Cerebellar nuclear complex (tissue), 1 donor: ENCODE measurements at places on chromosomes 13 and 19.

DNA sequence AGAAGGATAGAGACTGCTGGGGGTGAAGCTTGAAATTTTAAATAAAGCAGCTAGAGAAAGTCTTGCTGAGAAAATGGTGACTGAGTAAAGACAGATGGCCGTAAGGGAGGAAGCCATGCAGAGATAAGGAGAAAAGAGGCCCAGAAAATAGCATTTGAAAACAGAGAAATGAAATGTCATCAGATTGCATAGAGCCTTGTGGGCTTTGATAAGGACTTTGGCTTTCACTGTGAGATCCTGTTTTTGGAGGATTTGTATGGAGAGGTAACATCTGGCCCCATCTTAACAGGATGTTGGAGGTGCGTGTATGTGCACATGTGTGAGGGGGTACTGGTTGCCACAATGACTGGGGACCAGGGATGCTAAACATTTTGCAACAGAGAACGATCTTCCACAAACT, 19.5 kb upstream of the ATP8A2 start:
- no peak for DNase-seq

- DNase-seq: no peak
These were observed 24.6 kb downstream of the MPHOSPH8 start for GRCh38 chr13:19657872-19658591.

- no peak for DNase-seq
These were observed 105.4 kb upstream of the MBNL2 start for GRCh38 chr13:97116754-97117153.

DNA sequence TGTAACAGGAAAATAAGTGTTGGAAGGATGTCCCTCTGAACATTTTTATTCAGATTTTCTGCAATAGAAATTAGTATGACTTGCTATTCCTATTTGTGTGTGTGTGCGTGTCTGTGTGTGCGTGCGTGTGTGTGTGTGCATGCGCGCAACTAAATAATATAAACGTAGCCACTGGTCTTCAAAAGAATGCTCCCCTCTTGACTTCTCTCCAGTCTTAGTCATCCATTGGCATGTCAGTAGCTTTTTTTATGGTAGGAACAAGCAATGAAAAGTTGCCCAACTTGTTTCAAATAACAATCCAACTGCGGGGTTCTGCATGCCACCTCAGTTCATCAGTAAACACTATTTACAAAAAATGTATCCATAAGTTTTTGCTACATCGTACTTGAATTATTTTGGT, 249.6 kb downstream of the GPC6 start:
- no peak for DNase-seq

GRCh38 chr19:45564131-45564780, 20.3 kb downstream of the OPA3 start:
- no peak for DNase-seq

GRCh38 chr19:8454218-8454617, 9.4 kb downstream of the HNRNPM start:
- no peak for DNase-seq

DNA sequence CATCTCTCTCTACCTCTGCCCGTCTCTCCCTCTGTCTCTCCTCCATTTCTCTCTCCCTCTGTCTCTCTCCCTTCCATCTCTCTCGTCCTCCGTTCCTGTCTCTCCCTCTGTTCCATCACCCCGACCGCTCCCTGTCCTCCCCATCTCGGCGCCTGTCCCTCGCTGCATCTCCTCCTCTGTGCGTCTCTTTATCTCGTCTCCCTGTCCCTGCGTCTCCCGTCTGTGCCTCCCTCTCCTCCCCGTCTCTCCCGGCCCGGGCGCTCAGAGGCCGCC, 4.6 kb downstream of the GRIN2D start:
- no peak for DNase-seq

GRCh38 chr13:97938706-97939475, 14.6 kb upstream of the IPO5 start:
- no peak for DNase-seq

- no peak for DNase-seq
These were observed 128.0 kb downstream of the DCT start for GRCh38 chr13:94351292-94351990.

GRCh38 chr19:19185853-19186740, 5.9 kb downstream of the BORCS8 start:
- no peak for DNase-seq

DNA sequence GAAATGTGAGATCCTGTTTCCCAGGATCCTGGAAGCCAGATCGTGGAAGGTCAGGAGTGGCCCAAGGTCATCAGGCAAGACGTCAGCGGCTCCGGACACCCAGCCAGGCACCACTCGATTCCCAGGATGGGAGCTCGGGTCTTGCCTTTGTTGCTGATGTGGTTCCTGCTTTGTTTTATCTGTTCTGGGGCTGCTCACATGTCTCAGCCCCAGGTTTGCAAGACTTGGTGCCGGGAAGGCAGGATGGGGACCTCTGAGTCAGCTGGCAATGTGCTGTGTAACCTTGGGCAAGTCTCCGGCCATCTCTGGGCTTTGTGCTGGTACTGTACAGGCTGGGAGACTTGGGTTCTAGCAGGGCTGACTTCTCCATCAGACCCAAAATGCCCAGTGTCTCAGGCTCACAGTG, 1.4 kb upstream of the FCHO1 start:
- DNase-seq: no peak

GRCh38 chr13:99014522-99014921, 36.7 kb upstream of the DOCK9 start:
- no peak for DNase-seq

- DNase-seq: no peak
These were observed 644 bp downstream of the HCST start for GRCh38 chr19:35902870-35903475.

DNA sequence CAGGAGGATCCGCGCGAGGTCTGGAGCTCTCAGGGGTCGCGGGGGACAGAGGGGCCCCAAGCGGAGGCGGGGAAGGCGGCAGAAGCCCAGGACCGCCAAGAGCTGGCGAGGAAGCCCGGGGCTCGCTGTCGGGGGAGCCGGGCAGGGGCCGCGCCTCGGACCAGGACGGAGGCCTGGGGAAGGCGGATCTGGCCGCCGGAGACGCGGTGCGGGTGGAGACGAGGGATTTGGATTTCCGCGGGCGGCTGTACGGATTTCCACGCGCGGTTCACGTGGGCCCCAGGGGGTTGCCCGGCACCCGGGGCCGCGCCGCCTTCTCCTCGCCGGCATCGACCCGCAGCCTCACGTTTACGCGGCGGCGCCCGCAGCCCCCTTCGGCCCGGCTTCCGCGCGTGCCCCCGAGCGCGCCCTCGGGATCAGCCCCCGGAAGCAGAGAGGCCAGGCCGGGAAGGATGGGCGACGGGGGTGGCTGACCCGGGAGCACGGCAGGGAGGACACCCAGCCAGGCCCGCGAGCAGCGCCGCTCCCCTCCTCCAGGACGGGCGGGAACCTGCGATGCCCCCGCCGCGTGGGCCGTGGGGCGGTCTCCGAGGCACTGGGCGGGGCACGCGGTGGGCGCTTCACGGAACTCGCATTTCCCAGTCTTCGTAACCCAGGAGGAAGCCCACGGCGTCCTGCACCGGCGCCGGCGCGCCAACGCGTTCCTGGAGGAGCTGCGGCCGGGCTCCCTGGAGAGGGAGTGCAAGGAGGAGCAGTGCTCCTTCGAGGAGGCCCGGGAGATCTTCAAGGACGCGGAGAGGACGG, 4.7 kb downstream of the F7 start:
- DNase-seq: no peak

DNA sequence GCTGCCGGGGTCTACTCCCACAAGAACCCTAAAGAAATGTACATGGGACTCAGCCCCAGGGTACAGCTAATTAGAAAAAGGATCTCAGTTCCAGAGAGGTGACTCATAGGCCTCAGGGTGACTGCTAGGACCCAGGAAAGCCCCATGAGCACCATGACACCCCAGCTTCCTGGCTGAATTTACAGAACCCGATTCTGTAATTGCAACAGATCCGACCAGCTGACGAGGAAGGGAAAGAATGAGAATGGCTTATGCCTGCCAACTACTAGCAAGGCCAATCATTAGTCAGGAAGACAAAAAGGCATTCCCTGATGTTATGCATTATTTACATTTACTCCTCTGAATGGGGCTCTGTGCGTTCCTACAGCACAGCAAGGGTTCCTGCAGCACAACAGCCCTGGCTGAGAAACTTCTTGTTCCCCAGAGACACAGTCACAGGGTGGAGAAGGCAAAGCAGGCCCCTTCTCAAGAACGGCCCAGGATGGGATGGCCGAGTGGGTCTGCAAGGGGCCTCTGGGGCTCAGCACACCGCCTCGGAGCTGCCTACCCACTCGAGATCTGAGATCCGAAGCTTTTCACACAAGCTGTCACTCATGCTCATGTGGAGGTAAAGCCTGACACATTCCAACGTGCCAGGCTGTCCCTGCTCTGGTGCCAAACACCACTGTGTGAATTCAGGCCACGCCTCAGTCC, 27.2 kb downstream of the PBX4 start:
- no peak for DNase-seq

- DNase-seq: no peak
These were observed 1.6 kb downstream of the FAM83E start for GRCh38 chr19:48613024-48613851.

DNA sequence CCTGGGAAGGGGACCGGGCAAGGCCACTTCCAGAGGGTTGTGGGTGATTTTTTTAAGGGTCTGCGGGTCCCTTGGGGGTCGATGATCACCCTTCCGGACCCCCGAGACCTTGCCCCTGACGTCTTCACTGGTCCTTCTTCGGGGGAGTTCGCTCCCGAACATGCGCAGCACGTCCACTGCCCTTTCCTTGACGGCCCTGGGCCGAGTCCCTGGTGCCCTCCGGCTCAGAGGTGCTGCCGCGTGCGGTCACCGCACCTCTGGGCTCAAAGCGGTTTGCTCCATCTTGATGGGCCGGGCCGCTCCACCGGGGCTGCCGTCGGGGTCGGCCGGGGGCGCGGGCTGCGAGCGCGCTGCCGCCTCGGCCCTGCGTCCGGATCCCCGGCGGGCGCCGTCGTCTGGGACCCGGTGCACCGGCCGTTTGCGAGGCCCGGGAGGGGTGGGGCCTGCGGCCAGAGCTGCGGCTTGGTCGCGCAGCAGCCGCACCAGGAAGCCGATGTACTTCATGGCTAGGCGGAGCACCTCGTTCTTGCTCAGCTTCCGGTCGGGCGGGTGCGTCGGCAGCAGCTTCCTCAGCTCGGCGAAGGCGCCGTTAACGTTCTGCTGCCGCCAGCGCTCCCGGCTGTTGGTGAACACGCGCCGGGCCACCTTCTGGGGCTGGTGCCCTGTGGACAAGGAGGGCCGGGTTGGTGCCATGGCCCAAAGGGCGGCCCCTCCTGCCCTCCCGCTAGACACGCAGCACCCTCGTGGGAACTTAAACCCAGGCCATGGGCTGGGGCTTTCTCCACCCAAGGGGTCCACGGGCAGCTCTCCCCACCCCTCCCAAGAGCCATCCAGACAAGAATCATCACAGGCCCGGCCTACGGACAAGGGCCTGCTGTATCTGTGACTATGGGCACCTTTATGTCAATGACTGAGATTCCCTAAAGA, 3.3 kb downstream of the LYL1 start:
- DNase-seq: no peak

DNA sequence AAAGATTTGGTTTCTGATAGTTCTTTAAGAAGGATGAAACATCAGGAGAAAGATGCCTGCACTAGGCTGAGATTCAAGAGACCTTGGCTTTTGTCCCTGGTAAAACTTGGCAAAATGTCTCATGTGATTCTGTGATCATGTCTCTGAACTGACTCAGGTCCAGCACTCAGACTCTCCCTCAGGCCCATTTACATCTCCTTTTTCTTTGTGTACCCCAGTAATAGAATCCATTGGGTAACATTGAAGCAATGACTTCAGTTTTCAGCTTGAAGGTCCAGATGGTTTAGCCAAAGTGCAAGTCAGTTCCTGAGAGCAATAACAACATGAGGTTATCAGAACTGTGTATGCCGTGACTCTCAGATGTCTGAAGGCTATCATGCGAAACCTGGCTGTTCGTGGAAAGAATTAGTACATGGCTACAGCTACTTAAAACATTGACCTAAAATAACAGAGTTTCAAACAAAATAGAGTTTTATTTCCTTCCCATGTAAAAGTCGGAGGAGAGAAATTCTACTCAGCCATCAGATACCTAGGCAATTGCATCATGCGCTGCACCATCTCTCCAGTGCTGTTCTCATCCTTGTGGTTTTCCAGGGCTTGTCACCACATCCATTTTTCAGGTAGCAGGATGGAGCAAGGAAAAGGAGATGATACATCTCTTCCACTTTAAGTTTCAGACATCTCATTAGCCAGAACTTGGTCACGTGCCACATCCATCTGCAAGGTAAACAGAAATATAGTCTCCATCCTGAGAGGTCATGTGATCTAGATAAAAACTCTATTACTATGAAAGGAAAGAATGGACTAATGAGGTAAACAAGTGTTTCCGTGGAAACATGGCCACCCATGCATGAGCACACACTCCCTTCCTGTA, 117.3 kb downstream of the POSTN start:
- DNase-seq: no peak

GRCh38 chr19:47509170-47509847, 5.6 kb downstream of the NAPA start:
- DNase-seq: no peak

- no peak for DNase-seq
These were observed 39.4 kb upstream of the MEDAG start for GRCh38 chr13:30866677-30867076.

DNA sequence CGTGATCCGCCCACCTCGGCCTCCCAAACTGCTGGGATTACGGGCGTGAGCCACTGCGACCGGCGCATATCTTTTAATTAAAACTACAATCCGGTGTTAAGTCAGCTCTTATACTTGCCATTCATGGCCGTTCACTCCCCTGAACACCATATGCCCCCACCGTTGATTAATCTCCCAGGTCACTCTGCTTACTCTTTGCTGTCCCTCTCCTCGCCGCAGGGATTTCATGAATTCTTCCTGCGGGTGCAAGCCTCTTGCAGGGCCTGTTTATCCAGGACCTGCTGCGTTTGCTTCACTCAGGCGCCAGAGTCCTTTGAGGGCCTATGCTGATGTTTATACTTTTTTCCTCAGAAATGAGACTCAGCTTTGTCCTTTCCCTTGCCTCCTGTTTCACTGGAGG, 996 bp downstream of the ERVV-2 start:
- no peak for DNase-seq

DNA sequence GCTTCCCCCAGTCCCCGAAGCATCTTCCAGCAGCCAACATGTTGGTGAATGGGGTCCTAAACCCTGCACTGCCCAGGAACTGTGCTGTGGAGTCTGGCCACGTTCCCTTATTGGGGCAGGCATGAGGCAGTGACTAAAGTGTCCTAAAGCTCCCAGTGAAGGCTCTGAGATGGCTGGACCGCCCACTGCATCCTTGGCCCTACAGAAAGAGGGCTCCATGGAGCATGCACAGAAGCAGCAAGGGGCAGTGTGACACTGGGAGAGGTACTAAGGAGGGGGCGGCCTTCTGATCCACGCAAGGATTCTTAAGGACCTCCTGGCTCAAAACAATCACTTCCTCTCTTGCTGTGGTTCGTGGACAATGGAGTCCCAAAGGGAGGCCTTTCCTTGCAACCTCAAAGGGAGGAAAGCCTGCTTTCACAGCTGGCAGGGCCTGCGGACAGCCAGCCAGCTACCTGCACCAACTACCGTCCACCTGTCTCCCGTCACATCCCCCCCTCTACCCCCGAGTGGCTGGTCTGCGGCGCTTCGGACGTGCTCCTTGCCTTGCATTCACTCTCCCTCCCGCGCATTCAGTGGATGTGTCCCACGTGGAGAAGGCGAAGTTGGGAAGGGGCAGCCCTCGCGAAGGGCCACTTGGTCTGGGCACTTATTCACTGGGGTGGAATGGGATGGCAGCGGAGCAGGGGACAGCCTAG, 63.9 kb upstream of the STARD13 start:
- no peak for DNase-seq

- DNase-seq: no peak
These were observed 51.3 kb downstream of the STK24 start for GRCh38 chr13:98525456-98526181.

GRCh38 chr13:30792285-30793000, 57.1 kb downstream of the ALOX5AP start:
- peak; percentile 37 for DNase-seq

GRCh38 chr19:39908803-39909202, 25.6 kb downstream of the FCGBP start:
- DNase-seq: no peak
